ENCODE measurements at places on chromosomes 6 and 20.

DNA sequence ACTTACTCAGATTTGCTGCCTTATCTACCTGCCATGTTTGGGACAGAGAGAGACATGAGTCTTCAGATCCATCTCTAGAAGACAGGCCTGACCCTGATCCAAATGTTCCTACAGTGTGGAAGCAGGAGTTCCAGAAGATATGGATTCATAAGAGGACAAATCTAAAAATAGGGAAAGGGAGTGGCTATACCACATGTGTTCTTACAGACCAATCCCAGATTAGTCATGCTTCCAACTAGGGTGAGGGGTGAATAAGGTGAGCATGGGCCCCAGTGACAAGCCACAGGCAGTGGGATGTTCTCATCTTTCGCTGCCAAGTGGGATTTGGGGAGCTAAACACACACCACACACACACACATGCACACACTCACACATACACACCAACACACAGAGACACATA lies 670.7 kb upstream of the CITED2 start:
- no peak for DNase-seq

- DNase-seq = no peak
Measured at GRCh38 chr6:90233994-90234393, 62.6 kb downstream of the BACH2 start.

DNA sequence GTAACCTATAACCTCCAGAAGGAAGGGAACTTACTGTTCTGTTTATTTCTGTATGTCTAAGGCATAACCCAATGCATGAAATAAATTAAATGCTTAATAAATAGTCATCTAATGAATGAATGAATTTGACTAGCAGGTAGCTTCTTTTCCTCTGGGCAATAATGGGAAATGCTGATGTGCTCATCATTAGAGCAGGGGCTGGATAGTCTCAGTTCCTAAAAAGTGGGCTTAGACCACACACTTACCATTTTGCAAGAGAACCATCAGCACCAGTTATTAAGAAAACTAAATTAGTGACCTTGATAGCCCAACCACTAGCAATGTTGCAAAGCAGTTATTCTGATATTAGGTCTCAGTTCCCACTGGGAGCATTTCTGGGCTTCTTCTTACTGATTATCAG lies 449.7 kb downstream of the CDC5L start:
- DNase-seq = no peak

GRCh38 chr6:96864216-96865054 lies 27.2 kb upstream of the GPR63 start:
- DNase-seq = peak; percentile 2

- no peak for DNase-seq
Measured at GRCh38 chr20:56345911-56346310, 12.9 kb upstream of the FAM210B start.

DNA sequence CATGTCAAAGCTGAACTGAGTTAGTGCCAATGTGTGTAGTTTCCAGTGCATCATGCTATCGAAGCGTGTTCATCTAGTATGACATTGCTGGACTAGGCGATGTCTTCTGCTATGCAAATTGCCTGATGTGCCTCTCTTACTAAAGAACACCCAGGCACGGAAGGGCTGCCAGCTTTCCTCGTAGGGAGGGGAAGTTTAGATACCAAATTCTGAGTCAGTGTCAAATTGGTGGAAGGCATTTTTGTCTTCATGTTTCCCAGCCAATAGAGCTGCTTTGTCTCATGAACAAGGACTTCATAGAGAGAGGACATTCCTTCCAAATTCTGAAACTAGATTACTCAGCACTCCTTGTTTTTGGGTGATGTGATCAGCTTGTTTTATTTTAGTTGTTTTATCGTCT lies 320.1 kb downstream of the BTBD3 start:
- DNase-seq = no peak

DNA sequence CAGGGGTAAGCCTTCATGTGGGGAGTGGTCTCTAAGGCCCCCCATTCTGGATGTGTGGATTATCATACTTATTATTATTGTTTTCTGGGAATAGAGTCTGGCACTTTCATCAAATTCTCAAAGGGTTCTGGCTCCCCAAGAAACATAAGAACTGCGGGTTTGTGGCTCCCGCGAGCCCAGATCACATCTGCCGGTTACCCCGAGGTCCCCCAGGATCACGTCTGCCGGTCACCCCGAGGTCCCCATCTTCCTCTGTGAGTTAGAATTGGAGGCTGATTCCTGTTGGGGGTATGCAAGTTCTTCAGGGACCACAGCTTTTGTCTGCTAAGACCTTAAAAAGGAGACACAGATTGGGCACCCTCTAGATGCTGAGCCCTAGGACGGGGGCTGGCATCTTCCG lies 116.7 kb upstream of the FRMD1 start:
- no peak for DNase-seq

DNA sequence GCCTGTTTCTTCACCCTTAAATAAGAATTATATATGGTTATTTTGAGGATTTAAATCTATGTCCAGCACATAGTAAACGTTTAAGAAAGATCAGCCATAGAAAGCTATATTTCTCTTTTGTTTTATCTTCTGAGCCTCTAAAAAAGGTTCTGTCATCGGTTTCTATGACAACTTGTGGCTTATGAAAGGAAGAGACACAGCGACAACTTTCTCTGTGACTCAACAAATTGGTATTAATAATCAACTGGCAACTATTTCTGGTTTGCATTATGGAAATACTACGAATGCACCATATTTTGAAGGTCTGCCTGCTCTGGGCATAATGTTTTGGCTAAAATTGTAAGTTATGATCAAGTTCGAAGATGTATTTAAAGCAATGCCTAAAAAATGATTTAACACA lies 751.0 kb downstream of the CD109 start:
- no peak for DNase-seq

- DNase-seq = no peak
Measured at GRCh38 chr20:33279261-33279910, 3.6 kb upstream of the BPIFB1 start.

GRCh38 chr20:33897313-33897912 lies 86.3 kb downstream of the CHMP4B start:
- no peak for DNase-seq

DNA sequence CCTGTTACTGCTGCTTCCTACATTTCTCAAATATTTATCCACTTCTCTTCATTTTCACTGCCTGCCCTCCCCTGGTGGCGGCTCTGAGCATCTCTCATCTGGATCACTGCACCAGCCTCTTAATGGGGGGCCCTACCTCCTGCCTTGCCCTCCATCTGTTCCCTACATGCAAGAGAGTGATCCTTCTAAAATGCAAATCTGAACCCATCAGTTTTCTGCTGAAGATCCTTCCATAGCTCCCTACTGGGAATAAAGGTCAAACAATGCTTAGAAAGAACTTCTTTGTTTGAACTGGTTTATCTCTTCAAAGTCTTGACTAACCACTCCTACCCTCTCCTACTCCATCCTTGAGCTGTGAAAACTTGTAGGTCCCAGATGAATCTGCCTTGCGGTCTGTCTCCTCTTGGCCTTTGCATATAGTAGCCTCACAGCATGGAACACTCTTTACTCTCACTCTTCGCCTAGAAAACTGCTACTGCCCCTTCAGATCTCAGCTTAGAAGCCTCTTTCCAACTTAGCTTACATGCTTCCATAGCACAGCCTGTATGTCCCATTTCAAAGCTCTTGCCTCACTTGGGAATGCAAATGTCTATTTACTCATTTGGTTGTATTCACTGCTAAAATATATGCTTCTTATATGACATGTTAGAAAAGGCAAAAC lies 119.3 kb downstream of the QRSL1 start:
- DNase-seq = no peak

Measured in NCI-H1694 treated with DMSO at 0.1 percent for 48 hours (cell line).